Stimulated activated CD4-positive, alpha-beta T cell treated with anti-CD3 and anti-CD28 coated beads, Interleukin-2, amount 100 ng/mL, for 24 hours (primary cell): ENCODE measurements at places on chromosomes 7 and 10.

- DNase-seq: no peak
These were observed 100.4 kb downstream of the WDR37 start for GRCh38 chr10:1156616-1156886.

GRCh38 chr7:107768263-107768662 is 24.3 kb downstream of the CBLL1 start:
- DNase-seq: no peak

DNA sequence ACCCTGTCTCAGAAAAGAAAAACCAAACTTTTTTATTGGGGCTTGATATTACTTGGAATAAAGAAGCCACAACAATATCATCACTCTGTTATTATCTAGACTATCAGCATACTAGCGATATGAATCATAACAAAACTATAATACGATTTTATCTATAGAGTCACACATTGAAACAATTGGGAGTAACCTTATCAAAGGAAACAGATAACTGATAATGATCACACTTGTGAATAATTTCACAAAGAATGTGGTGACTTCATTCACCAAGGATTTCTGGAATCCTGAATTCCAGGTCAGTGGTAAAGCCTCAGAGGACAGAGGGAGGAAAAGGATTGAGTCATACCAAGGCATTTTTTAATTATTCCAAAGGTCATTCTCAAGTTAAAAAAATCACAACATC is 32.1 kb upstream of the NMT2 start:
- no peak for DNase-seq

DNA sequence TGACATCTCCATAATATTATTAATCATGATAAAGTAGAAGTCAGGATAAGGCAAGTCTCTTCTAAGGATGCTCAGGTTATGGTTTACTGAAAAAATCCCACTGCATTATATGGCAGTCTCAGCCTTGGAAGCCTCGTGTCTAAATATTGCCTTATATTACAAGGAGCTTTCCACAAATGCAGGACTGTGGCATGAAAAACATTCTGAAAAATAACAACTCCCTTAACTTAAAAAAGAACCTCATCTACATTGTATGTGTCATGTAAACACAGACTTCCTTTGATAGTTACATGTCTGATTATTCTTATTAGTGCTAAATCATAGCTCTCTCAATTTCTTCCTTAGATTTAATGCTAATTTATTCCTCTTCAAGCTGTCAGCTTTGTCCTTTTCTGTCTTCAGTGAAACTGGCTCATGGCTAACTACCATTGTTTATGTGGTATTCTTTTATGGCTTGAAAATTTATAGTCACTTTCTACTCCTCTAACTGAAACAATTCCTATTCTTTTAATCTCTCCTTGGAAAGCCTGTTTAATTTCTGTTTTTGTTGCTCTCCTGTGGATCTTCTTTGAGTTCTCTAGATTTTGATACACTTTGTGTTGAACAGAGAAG is 156.1 kb downstream of the KIF20B start:
- DNase-seq: no peak

DNA sequence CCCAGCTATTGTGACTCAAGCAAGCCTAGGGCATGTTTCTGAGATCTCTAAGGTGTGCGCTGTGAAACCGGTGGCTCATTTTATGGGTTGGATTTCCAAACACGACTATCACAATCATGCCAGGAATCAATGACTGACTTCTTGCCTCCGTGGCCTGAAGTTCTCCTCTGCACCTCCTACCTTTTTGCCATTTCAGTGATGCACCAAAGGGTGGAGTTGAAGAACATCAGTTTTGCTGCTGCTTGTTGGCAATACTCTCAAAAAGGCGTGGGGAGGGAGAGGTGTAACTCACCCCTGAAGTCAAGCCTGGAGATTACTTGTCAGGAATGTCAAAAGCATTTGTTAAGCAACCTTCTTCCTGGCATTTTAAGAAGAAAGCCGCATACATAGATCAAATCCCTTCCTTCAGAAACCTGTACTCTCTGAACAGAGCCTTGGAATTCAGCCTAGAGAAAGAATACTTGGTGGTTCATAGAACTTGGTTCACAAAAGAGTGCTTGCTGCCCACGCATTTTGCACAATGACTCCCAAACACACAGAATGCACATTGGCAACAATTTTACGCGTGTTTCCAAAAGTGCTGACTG is 41.0 kb downstream of the KIAA1217 start:
- DNase-seq: no peak

DNA sequence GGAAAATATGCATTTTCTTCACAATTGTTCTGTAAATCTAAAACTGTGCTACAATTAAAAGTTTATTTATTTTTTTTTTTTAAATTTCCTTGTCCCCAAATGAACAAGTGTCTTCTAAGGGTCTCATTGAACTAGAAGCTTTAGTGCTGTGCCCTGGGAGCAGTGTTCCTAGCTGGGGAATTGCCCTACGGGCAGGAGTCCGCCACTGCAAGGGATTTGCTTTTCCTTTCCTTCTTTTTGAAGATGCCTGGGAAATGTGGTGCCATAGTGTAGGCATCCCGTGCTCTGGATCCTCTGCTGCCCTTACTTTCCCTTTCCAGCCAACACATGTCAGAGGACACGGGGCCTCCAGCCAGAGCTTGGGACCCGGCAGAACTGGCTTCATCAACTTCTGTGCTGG is 177.1 kb upstream of the CTBP2 start:
- no peak for DNase-seq

DNA sequence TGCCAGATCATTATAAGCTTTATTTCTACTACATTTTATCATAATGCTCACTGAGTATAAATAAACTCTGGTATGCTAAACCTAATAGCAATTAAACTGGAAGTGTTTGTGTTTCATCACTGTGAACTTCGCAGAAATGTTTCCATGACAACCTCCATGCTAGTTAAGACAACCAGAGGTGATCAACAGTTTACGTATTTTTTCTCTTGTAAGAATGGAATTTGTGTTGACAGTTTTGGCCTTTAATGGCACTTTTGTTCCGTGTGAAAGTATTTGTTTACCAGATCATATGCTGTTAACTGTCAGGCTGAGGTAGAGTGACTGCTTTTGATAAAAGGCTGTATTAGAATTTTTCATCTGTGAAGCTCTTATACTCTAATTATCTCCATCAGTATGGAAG is 212.1 kb upstream of the PPP1R3A start:
- DNase-seq: no peak

DNA sequence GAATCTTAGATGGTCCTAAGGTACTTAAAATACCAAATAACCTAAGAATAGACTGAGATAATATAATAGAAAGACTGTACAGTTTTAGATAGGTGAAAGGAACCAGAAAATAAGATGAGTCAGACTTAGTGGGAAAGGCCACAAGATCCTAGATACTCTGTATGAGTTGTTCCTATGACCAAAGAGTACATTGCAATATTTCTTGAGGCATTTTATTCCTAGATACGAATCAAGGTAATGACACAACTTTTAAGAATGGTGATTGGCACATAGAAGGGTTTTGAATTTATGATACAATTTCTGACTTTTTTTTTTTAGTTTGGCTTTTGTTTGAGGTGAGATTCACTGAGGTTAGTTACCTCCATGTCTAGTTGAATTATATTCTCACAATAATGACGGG is 30.2 kb downstream of the MGAM start:
- no peak for DNase-seq

DNA sequence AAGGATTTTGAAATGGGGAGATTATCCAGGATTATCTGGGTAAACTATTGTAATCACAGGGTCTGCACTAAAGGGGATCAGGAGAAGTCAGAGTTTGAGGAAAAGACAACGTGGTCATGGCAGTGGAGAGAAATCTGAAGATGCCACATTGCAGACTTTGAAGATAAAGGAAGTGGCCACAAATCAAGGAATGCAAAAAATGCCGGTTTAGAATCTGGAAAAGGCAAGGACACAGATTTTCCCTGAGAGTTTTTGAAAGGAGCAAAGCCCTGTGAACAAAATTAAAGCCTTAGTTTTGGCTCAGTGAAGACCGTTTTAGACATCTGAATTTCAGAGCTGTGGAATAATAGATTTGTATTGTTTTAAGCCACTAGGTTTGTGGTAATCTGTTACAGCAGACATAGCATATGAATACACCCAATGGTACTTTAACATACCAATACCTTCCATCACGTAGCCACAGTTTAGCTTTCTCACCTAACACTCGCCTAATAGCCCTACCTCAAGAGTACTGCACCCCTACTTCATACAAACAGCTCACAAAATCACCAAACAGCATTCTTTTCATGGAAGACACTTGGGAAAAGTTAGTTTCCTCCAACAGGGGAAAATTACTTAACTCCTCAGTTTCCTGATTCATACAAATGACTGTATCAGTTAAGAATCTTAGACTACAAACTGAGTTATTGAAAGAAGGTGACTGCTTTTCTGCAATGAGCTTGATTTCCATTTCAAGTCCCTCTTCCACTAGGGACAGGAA is 446.5 kb downstream of the INHBA start:
- DNase-seq: no peak

DNA sequence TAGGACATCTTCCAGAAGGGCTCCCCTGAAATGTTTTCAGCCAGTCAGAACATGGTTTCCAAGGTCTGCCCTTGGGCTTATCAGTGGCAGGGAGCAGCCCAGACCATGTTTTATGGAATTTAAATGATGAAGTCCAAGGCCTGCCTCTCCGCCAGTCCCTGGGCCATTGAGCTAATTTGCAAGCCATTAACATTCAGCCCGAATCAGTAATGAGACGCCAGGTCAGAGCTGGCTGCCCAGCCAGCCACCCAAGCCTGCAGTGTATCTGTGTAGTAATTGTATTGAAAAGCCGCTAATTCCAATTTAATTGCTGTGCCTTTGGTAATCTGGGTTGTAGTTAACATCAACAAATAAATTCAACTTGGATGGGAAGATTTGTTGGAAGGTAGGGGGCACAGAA is 131.4 kb downstream of the PAXIP1 start:
- DNase-seq: no peak

DNA sequence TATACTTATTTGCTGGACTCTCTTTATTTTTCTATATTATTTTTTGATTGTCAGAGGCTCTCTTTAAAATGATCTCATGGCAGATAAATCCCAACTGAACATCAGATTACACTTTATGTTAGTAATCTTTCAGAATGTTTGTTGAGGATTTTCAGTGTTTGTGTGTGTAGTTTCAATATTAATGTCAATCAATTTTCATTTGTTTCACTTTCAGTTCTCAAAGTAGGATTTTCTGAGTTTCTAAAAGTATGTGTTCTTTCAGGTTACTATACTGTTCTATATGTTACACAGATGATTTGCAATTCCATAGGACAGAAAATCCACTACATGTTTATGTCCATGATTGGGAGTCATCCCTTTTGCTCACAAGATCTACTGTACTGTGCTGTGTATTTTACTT is 311.9 kb upstream of the POT1 start:
- DNase-seq: no peak

GRCh38 chr7:139232904-139233303 is 1.9 kb downstream of the UBN2 start:
- no peak for DNase-seq

GRCh38 chr7:123641901-123642300 is 13.8 kb upstream of the LMOD2 start:
- DNase-seq: no peak

DNA sequence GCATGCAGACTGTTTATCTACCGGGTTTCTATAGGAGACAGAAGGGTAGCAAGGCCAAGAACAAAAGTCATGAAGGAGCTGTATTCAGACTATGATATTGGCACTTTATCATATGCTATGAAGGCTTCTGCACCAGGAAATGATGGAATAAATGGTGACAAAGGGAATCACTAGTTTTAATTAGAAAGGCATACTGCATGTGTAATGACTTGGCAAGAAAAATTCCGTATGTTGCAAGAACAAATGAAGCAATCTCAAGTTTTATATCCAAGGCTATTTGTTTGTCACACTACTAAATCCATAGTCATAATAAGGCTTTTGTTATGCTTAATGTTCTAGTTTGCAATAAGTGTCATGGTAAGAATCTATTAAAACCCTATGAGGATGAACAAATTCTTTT is 230.9 kb downstream of the ZEB1 start:
- no peak for DNase-seq

DNA sequence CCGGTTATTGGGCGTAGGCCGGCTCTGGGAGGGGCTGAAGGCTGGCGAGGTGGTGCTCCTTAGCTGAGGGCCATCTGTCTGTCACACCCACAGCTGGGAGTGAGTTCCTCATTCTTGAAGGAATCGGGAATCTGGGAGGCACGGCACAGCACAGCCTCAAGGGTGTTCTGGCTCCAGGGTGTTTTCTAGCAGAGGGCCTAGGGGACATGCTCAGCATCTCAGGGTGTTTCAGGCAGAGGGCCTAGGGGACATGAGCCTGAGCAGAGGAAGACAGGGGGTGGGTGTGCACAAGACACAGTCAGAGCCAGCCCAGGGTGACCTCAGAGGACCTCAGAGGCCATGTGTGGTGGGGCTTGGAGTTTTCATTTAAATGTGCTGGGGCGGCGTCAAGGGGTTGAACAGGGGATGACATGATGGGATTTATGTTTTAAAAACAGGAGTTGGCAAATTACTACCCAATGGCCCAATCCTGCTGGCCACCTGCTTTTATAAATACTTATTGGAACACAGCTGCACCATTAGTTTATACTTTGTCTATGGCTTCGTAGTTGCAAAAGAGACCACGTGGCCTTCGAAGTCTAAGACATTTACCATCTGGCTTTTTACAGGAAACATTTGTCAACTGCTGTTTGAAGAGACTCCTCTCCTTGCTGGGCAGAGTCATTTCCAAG is 121.6 kb downstream of the PRKAG2 start:
- DNase-seq: no peak

GRCh38 chr10:64430690-64431323 is 909.6 kb downstream of the REEP3 start:
- no peak for DNase-seq

DNA sequence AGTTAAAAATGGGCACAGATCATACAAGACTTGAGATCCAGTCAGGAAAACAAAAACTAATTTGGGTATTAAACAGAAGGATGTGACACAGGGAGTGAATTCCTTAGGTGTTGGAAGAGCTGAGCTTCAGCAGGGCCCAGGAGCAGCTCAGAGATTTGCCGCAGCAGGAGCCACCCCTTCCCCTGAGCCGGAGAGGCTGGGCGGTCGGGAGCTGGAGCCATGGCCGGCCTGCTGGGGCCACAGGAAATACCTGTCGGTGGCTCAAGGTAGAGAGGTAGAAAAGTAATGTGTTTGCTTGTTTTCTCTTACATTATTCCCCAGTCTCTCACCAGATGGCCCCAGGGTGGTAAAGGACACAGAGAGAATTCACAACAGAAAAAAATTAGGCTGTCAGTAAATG is 52.2 kb downstream of the DYNC2I1 start:
- DNase-seq: no peak

- no peak for DNase-seq
These were observed 7.2 kb downstream of the DDX21 start for GRCh38 chr10:68963151-68963550.

DNA sequence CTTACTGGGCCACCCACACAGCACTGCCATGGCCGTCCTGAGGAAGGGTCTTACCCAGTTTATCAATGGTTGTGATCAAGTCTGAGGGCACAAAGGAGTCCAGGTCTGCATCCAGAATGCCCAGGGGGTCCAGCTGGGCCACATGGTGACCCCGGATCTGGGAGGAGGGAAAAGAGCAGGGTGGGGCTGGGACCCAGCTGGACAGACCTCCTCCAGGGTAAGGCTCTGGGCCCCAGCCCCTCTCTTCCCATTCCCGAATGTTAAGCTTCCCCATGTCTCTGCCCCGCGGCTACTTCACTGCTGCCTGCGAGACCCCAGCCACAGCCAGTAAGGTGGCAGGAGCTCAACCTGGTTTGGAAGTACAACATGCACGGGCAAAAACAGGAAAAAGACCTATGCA is 9.5 kb downstream of the OGDHL start:
- no peak for DNase-seq

- no peak for DNase-seq
These were observed 6.9 kb downstream of the SMC3 start for GRCh38 chr10:110574420-110574819.

GRCh38 chr7:126535176-126535575 is 717.6 kb downstream of the GRM8 start:
- DNase-seq: no peak
